ENCODE measurements at places on chromosomes 12 and 14.

DNA sequence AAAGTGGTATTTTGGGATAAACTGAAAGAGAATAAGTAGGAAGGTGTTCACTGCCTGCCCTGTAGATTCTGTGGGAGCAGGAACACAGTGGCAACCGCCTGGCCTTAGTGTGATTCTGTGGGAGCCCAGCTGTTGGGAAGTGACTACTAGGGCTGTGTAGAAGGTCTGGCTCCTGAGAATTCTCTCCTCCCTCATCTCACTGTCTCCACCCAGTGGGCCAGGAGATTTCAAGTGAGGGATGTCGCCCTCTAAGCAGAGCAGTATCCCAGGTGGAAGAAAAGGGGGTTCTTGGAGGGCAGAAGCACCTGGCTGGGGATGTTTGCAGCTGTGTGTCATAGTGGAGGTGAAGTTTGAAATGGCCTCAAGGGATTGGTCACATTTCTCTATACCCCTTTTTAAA is 113.7 kb downstream of the TBC1D30 start:
- no peak for DNase-seq

DNA sequence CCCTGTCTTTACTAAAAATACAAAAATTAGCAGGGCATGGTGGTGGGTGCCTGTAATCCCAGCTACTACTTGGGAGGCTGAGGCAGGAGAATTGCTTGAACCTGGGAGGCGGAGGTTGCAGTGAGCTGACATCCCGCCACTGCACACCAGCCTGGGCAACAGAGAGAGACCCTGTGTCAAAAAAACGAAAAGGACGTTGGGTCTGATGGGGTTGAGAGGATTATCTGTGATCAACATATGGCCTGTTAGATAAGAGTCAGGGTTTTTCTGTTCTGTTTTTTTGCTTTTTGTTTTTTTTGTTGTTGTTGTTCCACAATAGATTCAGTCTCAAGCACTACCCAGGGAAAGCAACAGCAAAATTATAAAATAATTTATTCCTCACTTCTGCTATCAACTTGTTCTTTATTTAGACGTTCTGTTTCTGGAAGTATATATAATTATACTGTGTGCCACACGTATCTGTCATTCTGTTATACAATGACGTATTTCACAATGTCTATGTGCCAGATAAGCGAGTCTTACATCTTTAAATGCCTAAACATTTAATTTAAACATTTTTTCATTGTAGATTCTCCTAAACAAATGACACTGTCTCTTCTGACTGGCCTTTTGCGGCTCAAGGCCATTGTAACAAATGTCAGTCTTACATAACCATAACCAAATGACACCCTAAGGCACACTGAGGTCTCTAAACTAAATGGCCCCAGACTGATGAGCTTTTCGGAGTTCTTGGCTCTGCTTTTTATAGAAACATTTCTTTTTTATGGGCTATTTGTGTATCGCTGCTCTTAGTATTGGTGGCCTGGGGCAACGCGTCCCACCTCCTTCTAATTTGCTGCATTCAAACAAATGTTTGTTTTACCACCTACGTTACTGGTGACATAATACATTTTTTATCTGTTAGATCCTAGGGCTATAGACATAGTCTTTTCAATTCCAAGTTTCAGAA is 7.2 kb upstream of the P2RX4 start:
- DNase-seq: no peak

DNA sequence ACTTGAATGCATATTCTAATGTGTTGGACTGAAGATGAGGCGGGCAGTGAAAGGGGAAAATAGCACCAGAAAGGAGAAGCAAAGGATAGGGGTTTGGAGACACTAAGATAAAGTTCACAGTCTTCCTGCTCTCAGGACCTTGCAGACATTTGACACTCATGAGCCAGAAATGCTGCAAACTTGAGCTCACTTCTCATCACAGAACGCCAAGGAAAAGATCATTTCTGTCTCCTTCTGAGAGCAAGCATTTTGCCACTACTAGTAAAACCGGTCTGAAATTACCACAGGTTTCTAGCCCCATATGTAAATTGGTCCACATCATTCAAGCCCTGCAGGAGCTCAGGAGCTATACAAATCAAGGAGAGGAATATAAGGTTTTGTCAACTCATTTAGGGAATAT is 44.6 kb upstream of the ANO2 start:
- no peak for DNase-seq

GRCh38 chr14:38828183-38828827 is 274.7 kb downstream of the SEC23A start:
- no peak for DNase-seq

DNA sequence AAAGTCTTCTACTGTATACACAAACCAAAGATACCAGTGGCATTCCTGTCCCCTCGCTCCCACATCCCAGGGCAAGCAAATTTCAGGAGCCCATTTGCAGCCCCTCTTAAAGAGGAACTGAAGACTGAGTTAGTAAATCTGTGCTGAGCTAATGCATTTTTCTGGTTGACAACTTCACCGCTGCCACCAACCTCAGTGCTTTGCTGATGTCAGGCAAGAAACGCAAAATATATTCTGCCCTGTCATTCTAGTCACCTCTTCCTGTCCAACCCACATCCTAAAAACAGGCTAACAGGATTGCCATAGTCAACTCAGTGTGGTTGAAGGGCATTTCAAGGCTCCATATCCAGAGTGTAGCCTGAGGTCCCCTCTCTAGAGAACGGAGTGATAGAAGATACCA is 59.4 kb upstream of the FICD start:
- DNase-seq: no peak

DNA sequence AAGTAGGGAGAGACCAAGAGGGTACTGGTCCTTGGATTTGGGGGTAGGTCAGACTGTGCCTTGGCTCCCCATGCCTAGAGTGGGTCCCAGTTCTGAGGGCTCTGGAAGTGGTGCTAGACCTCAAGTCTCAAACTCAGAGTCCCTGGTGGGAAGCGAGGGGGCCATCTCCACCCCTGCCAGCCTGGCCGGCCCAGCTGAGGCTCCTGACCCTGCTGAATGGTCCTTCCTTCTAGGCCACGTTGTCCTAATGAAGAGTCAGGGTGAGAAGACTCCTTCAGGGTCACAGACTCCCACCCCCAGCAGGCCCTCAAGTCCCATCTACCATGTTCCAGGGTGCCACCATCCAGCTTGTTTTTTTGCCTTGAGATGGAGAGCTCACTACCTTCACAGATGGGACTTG is 12.9 kb downstream of the SERPINA6 start:
- no peak for DNase-seq

DNA sequence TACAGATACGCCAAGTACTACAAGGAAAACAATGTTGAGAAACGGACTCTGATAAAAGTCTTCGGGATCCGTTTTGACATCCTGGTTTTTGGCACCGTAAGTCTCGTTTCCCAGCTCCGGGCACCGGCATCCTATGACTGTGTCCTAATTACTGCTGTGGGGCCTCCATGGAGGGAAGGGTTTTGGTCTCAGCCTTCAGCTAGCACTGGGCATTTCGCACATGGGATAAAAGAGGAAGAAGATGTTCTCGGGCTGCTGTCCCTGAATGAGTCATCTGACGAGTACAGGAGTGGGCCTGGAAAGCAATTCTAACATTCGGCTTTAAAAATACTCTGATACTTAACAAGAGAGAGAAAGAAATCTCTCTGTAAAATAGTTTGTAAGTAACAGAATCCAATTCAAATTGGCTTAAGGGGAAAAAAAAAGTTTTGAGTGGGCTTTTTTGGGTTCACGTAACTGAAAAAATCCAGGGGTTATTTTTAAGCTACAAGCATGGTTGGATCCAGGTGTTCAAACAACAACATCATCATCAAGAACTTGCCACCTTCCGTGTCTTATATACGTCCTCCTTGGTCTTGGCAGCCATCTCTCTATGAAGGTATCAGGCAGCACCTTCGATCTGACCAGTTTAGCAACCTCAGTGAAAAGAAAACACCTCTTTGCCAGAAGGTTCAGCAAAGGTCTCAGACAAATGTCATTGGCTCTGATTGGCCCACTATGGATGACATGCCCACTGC is 34.4 kb upstream of the P2RX4 start:
- no peak for DNase-seq

GRCh38 chr12:52532636-52533035 is 12.4 kb upstream of the KRT5 start:
- no peak for DNase-seq

DNA sequence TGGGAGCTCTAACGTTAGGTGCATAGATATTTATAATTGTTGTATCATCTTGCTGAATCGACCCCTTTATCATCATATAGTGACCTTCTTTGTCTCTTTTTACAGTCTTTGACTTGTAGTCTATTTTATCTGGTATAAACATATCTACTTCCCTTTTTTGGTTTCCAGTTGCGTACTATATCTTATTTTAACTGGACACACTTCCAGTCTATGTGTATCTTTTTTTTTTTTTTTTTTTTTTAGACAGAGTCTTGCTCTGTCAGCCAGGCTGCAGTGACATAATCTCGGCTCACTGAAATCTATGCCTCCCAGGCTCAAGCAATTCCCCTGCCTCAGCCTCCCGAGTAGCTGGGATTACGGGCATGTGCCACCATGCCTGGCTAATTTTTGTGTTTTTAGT is 41.9 kb upstream of the ZFP36L1 start:
- no peak for DNase-seq

- no peak for DNase-seq
Measured at GRCh38 chr14:54209511-54210250, 187.1 kb upstream of the CDKN3 start.

DNA sequence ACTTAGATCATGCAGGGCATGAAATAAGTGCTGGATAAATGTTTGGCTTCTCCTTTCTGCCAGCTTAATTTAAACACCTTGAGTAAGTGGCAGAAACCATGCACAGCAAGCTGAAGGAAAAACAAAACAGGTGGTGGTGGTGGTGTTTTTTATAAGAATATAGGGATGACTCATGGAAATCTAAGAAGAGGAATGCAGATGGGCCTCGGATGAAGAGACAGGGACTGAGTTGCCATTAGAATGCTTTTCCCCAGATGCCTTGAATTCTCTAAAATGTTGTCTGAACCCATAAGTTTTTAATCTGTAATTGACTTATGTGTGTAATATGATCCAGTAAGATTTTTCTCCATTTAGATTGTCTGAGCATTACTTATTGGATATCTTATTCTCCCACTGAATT is 93.1 kb upstream of the ZDHHC17 start:
- DNase-seq: no peak

DNA sequence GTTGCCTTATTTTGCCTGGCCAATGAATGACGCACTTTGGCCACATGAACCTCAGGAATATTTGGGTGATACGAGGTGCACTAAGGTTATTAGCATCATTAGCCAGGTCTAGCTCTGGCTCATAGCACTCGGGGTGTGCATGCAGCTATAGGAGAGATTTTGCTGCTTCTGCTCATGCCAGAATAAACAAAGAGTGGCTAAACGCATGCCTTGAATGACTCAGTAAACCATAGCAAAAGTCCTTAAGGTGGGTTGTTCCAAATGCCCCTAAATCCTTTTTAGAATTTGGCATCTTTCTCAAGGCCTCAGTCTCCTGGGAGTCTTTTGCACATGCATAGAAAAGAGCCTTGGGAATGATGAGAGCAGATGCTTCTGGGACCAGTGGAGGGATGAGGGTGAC is 343.7 kb upstream of the FKBP4 start:
- DNase-seq: no peak

GRCh38 chr14:75143761-75144527 is 17.1 kb upstream of the NEK9 start:
- DNase-seq: no peak

- no peak for DNase-seq
Measured at GRCh38 chr12:112980491-112981158, 2.3 kb downstream of the OAS2 start.

DNA sequence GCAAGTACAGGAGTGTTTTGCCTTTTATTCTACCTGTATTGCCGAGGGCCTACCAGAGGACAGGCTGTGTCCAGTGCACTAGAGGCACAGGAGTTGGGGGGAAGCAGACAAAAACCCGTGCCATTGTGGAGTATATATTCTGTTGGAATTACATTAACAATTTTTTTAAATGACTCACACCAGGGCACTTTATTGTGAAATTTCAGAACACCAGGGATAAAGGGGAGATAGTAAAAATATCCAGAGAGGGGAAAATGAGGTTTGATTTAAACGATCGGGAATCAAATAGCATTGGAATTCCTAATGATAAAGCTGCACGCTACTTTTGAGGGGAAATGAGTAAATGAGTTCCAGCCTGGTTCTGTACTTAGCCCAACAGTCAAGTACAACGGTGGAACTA is 123.2 kb downstream of the PELI2 start:
- no peak for DNase-seq

DNA sequence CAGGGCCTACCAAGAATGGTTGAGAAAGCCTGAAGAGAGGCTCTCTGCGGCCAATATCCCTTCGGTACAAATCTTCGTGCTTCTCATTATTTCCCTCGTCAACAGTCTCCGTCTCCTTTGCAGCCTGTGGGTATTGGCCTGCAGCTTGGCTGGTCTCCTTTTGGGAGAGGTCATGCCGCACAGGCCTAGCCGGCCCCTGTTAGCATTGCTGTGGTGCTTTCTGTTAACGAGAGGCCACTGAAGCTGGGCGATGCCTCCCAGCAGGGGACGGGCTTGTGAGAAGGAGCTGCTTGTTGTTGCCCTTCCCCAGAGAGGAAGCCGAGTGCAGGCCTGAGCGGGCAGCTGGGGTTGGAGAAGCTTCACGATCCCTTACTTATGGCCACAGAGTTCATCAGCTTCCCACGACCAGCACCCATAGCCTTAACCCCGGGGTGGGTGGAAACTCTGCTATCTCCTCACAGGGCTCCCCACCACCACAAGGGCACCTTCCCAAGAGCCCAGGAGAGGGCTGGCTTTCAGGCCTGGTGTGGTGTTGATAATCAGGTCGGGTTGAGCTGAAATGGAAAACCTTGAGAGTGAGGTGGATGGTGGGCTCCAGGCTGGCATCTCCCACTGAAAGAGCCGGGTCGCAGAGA is 228.6 kb downstream of the ZFP36L1 start:
- DNase-seq: no peak

DNA sequence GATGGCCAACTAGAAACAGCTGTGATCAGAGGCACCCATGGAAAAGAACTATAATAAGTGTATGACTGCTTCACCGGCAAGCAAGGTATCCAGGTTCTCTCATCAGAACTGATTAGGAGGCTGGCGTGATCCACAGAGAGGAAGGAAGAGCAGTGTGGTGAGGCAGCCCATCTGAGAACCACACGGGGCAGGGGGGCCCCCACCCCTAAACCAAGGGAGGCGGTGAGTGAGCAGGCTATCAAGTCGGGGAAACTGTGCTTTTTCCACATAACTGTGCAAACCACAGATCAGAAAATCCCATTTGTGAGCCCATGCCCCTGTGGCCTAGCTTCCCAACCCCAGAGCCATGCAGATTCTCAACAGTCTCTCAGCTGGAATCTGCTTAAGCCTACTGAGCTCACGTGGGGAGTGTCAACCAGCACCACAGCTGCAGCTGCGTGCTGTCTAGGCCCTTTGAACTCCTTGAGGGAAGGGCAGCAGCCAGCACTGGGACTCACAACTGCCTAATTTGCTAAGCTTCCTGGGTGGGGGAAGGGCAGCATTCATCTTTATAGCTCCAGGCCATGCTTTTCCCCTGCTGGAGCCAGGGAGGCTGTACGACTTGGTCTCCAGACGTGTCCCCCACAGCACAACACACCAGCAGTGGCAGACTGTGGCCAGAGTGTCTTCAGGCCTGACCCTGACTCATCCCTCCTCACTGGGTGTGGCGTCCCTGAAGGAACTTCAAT is 444.4 kb upstream of the ATP2B1 start:
- no peak for DNase-seq

- DNase-seq: no peak
Measured at GRCh38 chr12:6459004-6459337, 7.1 kb downstream of the TAPBPL start.
